ENCODE measurements at places on chromosomes 13 and 19.
A peak's percentile ranks its signal among the peaks of the same experiment; 100 is the strongest.

GRCh38 chr19:4064149-4064495, 2.6 kb downstream of the ZBTB7A start:
- no peak for DNase-seq

DNA sequence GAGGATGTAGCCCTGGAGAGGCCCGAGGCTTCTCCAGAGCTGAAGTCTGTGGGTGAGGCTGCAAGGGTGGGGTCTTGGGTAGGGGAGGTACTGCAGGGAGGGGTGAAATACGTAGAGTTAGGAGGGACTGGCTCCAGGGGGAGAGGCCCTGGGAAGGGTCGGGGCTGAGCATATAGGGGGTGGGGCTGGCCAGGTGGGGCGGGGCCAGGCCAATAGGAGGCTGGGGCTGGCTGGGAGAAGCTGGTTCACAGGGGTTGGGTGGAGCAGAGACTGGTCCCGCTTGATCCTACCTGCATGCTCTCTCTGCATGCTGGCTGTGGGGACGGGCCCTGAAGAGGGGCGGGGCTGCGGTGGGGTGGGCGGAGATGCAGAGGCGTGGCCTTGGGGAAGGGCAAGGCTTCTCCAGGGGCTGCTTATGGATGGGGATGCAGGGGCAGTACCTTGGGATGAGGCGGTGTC, 51.9 kb downstream of the CELF5 start:
- DNase-seq, result peak; percentile 72

DNA sequence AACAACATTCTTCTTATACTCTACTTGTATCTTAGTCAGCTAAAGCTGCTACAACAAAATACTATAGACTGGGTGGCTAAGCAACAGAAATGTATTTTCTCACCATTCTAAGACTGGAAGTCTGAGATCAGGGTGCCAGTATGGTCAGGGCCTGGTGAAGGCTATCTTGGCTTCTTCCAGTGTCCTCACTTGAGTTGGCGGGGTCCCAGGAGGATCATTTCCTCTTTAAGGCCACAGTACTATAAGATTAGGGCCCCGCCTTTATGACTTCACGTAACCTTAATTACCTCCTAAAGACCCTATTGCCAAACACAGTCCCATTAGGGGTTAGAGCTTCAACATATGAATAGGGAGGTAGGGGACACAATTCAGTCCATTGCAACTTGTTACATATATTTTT, 30.7 kb upstream of the DOCK9 start:
- no peak for DNase-seq

DNA sequence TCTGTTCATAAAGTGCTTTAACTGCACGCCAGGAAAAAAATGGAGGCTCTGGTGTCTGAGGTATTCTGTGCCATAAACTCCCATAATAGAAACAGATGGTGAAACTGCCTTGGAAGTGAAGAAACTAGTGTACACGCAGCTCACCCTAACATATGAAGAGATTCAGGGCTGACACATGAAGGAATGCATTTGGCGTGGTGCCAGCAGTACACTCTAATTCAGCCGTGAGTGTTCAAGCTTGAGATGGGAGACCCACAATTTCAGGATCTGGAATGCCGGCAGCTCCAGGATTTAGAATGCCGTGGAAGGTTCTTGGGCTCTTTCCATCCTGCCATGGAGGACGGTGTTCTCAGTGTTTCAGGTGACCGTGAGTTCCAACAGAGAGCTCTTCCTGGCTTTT, 478.4 kb downstream of the TSHZ3 start:
- DNase-seq, result no peak

GRCh38 chr19:4676955-4677731, 7.0 kb upstream of the MYDGF start:
- DNase-seq, result no peak

GRCh38 chr19:47102346-47103060, 11.1 kb downstream of the ZC3H4 start:
- no peak for DNase-seq

DNA sequence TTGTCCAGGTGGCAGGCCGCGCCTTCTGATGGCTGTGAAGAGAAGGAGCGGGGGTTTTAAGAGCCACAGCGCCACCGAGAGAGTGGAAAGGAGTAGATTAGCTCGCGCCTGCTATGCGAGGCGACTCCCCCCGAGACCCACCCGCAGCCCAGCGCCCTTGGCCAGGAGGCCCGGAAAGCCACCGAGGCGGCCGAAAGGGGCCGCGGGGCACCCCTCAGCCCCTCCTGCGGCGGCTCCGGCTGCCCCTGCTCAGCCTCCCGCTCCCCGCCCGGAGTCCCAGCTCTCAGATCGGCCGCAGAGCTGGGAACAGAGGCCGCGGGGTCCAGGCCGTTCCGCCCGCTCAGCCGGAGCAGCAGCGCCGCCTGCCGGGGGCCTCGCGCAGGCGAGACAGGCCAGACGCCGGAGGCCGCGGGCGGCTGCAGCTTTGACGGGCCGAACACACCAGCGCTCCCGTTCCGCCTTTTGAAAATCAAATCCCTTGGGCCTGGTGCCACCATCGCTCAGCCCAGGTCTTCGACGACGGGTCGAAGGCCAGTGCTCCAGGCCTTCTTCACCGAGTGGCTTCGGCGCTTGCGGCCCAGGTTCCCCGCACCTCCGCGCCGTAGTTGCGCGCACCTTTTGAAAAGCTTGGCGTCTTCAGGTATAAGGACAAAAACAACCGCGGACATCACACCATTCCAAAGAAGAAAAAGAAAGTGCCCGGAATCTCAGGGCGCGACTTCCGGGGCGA, 15.3 kb downstream of the CDX2 start:
- peak; percentile 3 for DNase-seq

DNA sequence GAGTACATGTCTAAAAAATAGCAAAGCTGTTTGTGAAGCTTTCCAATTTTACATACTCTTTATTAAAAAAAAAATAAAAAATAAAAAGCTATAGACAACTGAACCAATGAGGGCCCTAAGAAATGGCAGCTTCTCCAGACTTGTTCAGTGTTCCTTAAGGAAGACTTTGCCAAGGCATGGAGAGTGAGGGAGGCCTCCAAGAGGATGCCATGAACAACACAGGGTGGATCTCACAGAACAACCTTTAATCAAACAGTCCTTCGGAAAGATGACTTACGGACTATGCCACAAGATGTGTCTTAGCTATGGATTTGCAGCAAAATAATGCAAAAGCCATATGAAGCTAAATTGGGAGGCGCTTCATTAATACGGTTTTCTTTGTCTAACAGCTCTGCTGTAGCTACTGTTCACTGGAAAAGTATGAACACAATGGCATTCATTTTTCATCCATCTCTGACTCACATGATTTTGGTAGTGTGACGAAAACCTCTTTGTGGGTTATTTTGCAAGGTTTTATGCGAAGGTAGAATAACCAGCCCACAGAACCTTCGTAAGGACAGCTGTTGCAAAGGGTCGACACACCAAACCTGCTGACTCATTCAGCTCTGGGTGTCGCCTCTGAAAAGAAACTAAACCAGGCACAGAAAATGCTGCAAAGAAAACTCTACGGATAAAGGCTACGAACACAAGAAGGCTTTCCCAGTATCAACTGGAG, 27.7 kb downstream of the EFNB2 start:
- no peak for DNase-seq

Measured in NCI-H2227 treated with DMSO at 0.1 percent for 48 hours (cell line).